ENCODE measurements at places on chromosomes 16 and 17.
A peak's percentile ranks its signal among the peaks of the same experiment; 100 is the strongest.

GRCh38 chr16:19809121-19809635 lies 75.5 kb downstream of the GPRC5B start:
- no peak for DNase-seq

GRCh38 chr17:80970044-80970761 lies 21.4 kb upstream of the CHMP6 start:
- no peak for DNase-seq

DNA sequence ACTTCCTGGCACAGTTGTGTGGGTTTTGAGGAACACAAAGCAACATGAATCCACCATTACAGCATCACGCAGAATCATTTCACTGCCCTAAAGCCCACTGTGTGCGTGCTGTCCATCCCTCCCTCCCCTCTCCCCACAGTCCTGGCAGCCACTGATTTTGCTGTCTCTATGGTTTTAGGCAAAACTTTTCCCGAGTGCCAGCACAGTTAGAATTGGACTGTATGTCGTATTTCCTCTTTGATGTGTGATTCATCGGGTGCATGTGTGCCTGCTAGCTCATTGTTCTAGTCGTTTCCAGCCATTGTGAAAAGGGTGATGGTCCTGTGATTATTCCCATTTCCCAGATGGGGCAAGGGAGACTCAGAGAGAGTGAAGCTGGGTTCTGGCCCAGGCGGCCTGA lies 12.7 kb downstream of the KLHL36 start:
- DNase-seq: no peak

DNA sequence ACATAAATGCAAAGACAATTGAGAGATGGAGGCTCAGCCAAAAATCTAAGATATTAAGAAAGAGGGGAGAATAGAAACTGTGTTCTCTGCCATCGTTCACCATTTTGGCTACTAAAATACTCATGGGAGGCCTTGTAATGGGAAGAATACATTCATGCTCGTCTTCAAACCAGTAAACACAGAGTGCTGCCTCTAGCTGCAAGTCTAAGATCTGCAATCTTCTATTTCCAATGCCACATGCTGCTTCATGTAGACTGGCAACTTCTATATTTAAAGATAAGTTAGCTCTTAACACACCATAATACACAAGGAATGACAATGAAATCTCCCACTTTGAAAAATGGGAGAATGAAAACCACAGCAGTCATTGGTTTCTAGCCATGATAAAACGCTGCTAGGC lies 387.3 kb downstream of the HS3ST3B1 start:
- no peak for DNase-seq

DNA sequence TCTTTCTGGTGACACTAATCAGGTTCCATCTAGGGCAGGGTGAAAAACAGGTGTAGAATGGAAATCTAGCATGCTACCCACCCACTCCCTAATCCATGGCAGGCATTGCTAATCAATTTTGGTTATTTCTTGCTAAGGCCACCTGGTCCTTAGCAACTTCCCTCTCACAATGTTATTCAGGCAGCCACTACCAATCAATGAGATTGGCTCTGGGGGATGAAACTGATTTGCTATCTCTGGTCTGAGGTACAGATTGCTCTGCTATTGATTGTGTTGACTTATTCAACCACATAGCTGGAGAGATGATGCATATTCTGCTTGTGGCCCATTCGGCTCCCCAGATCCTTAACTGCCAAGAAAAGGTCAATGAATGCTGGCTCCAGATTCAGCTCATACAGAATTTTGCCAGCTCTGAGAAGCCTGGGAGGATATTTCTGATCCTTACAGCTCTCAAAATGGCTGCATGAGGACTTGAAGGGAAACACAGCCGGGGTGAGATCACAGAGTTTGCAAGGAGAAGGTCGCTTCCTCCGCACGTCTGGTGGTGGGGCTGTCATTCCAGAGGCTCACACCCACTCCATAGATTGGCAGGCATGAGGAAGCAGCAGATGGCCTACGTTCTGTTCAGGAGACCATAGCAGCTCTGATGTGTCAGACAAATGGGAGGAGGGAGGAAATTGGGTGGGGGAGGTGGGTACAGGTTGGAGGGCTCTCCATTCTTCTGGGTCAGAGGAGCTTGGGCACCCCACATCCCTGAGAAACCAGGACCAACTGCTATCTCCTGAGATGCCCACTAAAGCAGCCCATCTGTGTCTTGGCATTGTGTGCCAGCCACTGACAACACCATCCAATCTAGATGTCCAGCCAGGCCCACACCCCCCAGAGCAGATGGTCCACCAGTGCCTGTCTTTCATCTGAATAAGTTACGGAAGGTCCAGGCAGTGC lies 22.3 kb downstream of the SEZ6 start:
- no peak for DNase-seq

DNA sequence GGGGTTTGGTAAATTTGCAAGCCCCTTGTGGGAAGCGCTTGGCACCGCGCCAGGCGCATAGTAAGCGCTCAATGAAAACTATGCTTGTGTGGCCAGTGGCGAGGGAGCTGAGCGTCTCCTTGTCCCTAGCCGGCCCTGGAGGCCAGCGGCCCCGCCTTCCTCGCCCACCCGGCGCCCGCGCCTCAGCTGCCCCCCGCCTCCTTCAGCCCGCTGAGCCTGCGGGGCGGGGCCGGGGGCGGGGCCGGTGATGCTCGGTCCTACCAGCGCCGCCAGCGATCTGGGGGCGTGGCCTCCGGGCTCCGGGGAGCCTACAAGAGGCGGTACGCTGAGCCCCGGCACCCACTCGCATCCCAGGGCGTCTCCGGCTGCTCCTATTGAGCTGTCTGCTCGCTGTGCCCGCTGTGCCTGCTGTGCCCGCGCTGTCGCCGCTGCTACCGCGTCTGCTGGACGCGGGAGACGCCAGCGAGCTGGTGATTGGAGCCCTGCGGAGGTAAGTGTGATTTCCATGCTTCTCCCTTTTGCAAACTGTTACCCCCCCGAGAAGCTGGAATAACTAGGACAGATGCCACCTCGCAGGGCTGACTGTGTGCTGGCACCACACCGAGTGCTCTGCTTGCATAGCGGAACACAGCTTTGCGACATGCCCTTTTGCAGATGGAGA lies at the start of gene CRISPLD2:
TSS of gene CRISPLD2 (plus strand) at position 342 of the 661 bp plus-strand sequence. CDS start 18,511 bp downstream, outside the sequence.
- peak; percentile 63 for DNase-seq

DNA sequence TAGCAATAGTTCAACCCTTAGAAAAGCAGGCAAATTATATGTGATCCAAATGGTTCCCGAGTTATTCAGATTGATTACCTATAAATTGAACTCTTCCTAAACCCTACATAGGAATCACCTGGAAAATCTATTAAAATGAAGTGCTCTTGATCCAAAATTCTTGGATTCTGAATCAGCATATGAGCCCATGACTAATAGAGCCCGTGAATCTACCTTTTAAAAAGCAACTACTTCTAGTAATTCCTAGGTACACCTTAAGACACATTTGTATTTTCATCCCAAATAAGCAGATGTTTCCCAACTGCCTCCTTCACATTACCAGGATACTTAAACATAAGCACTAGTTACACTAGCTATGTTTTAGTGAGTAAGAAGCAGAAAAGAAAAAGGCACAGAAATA lies 1171.0 kb upstream of the GOT2 start:
- DNase-seq: no peak

DNA sequence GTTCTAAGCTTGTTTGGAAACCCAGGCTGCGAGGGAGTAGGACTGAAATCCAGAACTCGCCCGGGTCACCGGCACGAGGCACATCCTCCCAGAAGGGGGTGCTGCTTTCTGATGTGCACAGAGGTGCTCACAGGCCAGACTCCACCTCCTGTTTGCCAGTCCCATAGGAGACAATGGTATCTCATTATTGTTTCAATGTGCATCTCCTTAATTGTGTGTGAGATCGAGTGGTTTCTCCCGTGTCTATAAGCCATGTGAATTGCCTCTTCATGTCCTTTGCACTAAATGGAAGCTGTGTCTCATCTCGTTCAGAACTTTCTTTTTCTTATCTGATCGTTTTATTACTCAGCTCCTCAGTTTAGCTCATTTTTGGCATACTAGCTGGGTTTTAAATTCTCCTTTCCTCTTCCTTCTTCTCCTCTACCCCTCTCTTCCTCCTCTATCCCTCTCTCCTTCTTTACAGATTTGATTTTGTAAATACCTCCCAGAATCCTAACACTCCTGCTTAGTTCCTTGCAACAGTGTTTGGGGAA lies 32.1 kb upstream of the PRKCB start:
- no peak for DNase-seq

GRCh38 chr17:39527220-39527813 lies 66.0 kb downstream of the CDK12 start:
- DNase-seq: no peak

DNA sequence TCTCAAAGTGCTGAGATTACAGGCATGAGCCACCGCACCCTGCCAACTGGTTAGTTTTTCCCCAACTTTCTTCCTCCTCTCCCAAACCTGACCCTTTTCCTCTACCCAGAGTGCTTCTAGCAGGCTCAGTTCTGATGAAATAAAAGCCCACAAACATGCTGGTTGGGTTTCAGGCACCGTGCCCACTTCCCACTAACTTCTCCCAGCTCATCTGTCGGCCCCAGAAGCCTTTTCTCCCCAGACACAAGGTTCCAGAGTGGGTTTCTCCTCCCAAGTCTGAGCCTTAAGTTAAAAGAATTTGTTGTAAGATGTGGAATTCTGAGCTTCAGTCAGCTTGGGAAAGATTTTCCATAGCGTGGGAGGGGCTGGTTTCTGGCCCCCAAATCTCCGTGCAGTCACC lies 11.5 kb upstream of the SCN4A start:
- DNase-seq: no peak

DNA sequence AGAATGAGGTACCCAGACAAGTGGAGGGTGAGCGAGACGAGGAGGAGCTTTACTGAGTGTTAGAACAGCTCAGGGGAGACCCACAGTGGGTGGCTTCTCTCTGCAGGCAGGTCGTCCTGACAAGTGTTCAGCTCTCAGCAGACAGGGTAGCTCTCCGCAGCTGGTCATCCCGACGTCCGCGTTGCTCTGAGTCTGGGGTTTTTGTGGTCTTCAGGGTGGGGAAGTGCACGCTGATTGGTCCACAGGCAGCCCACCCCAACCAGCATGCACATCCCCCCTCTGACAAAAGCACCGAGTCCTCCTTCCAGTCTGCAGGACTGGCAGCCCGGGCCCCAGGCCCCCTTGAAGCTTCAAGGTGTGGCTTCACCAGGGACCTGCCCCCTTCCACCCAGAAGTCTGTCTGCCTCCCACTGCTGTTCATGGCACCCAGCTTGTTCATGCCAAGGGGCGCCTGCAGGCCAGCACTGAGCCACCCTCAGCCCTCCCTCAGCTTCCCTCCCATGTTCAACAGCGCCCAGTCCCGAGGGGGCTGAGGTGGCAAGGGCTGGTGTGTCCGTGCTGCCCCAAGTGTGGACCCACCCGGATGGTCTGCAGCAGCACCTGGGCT lies 19.9 kb upstream of the WDR45B start:
- DNase-seq: no peak

- no peak for DNase-seq
Observed at GRCh38 chr17:81494626-81495377, 17.8 kb downstream of the ACTG1 start.

DNA sequence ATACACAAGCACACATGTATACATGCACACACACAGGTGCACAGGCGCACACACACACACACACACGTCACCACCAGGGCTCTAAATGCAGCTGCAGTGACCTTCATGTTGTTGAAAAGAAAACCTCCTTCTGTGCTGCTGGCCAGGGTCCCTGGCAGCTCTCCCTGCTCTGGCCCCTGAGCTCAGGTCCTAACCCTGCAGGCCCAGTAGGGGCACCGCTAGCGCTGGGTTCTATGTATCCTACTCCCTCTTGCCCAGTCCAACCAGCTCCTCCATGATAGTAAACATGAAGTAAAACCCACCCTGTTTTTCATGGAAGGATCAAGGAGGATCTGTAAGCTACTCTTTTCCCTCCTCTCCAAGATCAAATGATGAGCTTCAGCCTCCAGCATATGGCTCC lies 172.8 kb downstream of the RBFOX3 start:
- DNase-seq: no peak

DNA sequence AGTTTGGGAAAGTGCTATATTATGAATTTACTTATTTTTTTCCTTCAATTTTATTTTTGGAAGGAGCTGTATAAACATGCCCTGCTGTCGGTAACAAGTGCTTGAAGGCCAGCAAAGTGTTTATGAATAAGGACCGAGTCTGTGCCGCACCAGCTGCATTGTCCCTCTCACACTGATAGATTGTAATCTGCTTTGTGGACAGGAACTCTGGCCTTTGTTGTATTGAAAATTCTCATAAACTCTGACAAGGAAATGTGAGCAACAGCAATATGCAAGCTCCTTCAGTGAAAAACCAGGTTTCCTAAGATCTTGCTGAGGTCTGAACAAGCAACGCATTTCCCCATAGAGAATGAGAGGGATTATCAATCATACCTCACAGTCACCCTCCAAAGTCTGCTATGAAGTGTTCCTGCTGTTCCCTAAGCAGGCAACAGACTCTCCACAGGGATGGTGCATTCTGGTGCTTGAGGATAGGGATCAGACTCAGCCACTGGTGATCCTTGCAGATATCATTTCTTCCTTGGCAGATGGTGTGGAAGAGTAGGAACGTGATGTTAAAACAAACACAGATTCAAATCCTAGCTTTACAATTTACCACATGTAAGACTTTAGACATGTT lies 109.6 kb downstream of the KCNJ2 start:
- DNase-seq: no peak

GRCh38 chr16:15642557-15643047 lies 352 bp downstream of the MARF1 start:
- peak; percentile 64 for DNase-seq

GRCh38 chr17:45384789-45385262 lies 47.8 kb downstream of the ARHGAP27 start:
- DNase-seq: no peak

GRCh38 chr17:8838551-8839095 lies 28.9 kb downstream of the PIK3R6 start:
- no peak for DNase-seq

- DNase-seq: no peak
Observed at GRCh38 chr17:74641224-74641957, 17.9 kb upstream of the CD300E start.

- DNase-seq: no peak
Observed at GRCh38 chr17:79748295-79749099, 17.8 kb downstream of the ENPP7 start.

DNA sequence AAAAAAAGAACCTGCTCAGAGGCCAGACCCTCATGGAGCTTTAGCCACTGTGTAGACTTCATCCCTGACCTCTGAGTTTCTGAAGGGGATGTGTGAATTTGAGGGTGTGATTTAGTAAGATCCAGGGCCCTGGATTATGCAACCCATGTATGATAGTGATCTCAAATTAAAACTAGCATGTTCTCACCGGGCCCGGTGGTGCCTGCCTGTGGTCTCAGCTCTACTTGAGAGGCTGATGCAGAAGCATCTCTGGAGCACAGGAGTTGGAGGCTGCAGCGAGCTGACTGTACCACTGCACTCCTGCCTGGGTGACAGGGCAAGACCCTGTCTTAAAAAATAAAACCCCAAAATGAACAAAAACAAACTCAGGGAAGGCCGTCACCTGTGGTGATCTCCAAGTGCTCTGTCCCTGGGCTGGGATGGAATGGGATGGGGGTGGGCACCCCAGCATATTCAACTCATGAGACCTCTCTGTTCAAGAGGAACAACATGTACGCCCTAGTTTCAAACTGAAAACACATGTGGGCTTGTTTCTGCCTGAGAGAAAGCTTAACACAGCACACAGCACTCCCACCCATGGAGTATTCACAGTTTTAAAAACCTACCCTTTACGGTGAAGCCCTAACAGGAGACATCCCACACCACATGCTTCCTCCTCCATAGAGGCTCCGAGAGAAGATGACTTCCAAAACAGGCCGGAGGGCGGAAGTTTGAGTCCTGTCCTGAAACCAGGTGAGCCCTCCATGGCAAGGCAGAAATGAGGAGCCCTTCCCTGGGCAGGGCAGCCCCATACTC lies 30.1 kb downstream of the GNPTG start:
- DNase-seq: no peak

Data from activated gamma-delta T cell (primary cell).